Activated naive CD4-positive, alpha-beta T cell (primary cell): ENCODE measurements at places on chromosomes 12 and 14.

- DNase-seq: no peak
Measured at GRCh38 chr14:49550286-49551184, 35.6 kb downstream of the RPS29 start.

GRCh38 chr12:115201966-115202365 lies 518.0 kb upstream of the TBX3 start:
- DNase-seq: no peak

GRCh38 chr12:40107803-40108620 lies 2.1 kb upstream of the SLC2A13 start:
- no peak for DNase-seq

- DNase-seq: no peak
Measured at GRCh38 chr12:108430245-108430644, 84.8 kb upstream of the FICD start.

- no peak for DNase-seq
Measured at GRCh38 chr14:68418174-68419118, 374.4 kb downstream of the ZFP36L1 start.

- no peak for DNase-seq
Measured at GRCh38 chr12:75549989-75550388, 38.6 kb upstream of the KRR1 start.

- DNase-seq: no peak
Measured at GRCh38 chr14:95462491-95462890, 54.0 kb downstream of the SYNE3 start.

DNA sequence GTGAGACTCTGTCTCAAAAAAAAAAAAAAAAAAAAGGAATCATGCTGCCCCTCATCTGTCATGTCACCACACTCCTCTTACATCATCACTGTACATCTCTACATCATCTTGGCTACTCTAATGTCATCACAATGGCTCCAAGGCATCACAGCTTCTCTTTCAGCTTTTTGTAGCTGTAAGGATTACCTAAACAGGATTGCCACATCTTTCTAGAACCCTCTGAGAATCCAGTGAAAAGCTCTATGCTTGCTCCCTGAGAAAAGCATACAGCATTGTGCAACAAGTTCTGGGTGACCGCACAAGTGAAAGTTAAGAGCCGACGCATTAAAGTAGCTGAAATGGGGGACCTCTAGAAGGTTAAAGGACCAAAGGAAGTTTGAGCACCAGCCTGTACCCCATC lies 272.5 kb downstream of the C12orf50 start:
- no peak for DNase-seq

- DNase-seq: peak; percentile 56
Measured at GRCh38 chr12:103495469-103496456, at the start of gene C12orf42. TSS of gene C12orf42 (minus strand) at chr12:103495968. CDS start at chr12:103478426, 17,542 bp downstream.

DNA sequence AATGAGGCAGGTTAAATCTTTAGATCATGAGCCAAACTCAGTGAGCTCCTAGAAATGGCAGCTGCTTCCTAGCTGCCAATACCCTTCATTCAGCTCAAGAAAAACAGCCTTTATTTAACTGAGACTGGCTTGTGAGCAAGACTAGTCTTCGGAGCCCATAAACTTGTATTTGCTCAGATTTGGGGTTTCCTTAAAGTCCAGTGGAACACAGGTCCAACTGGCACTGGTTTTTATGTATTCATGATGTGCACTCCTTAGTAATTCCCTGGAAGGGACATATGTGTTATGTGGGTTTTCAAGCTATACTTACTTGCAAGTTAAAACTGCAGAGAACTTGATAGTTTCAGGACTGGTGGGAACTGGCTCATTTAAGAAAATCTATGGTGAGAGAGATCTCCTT lies 380.1 kb upstream of the TMEM132C start:
- no peak for DNase-seq

DNA sequence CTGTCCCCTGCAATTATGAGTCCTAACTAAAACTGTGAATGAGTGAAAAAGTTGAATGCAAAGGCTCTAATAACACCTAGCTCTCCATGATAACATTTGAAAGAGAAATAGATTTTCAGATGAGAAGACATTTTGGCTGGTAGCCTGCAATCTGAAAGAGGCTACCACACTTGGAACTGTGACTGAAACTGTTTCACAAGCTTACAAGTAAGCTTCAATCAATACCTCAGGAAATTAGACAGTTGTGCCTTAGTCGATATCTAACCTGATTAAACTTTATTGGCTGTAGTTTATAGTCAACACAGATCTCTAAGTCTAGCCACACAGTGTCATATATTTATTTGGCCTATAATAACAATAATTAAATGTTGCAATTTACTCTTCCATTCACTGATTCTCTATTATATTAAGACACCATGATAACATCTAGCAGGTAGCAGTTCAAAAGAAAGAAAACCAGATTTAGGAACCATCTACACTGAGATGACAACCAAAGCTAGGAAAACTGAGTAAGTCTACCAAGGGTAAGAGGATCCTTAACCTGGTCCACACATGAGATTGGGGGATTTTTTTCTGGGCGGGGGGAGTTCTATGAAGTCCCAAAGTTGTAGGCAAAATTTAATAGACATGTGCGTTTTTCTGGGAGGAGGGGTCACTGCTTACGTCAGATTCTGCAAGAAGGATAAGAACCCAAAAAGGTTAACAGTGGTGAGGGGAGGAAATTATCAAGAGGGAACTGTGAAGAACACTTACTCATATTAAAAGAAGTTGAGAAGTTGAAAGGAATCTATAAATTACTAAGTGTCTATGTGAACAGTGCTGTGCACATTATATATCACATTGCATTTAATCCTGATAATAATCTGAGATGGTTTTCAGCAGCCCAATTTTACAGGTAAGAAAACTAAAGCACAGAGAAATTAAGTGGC lies 65.8 kb downstream of the NUMB start:
- DNase-seq: no peak

DNA sequence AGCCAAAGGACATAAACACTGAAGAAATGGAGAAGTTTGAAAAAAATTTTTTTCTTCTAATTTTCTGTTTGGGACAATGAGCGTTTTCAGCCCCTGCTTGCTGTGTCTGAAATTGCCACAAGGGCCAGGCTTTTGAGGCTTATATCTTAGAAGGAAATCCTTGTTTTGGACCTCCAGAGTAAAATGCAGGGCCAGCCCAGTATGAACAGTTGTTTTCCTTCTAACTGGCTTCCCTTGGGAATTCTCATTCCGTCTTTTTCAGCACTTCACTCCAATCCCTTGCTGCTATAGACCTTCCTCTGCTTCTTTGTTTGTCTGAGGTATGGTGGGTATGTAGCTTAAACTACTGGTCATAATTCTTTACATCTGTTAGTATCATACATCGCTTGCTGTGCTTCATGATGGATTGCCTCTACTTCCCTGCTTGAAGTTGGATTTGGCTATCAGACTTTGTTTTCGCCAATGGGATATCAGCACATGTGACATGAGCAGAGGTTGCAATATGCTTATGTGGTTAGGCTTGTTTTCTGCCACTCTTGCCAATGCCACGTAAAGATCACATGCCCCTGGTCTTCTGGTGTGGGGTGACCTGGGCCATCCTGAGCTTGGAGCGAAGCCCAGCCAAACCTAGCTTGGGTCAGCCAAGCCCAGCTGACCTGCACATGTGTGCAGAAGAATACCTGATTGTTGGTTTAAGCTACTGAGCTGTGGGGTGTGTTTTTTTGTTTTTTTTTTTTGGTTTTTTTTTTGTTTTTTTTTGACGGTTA lies 64.7 kb downstream of the AVPR1A start:
- no peak for DNase-seq

GRCh38 chr12:6914947-6915788 lies 788 bp downstream of the ENO2 start:
- no peak for DNase-seq

GRCh38 chr12:131047789-131048610 lies 94.3 kb downstream of the ADGRD1 start:
- no peak for DNase-seq

DNA sequence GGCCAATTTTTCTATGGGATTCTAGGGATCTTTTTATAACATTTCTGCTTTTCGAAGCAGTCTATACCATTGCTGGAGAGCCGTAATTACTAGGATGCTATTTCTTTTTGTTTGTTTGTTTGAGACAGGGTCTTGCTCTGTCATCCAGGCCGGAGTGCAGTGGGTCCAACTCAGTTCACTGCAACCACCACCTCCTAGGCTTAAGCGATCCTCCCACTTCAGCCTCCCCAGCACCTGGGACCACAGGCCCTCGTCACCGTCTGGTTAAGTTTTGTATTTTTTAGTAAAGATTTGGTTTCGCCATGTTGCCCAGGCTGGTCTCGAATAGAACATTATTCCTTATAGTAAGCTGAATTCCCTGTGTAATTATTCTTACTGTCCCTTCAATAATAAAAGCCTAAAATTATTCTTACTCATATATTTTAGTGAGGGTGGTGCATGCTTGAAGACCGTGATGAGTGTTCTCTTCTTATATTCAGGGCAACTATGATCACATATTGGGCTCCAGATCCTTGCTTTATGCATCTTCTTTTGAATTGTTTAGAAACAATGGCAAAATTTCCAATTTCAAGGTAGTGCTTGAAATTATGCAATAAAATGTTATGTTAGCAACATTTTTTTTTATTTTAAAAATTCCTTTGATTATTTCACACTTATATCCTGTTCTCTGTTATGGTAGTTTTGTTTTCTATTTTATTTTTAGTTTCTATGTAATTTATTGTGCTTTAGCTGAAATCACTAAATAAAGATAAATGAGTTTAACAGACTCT lies 66.2 kb downstream of the CRADD start:
- no peak for DNase-seq

GRCh38 chr14:70982200-70982599 lies 74.9 kb downstream of the PCNX1 start:
- DNase-seq: no peak

- no peak for DNase-seq
Measured at GRCh38 chr12:124682425-124683151, 115.2 kb upstream of the NCOR2 start.

DNA sequence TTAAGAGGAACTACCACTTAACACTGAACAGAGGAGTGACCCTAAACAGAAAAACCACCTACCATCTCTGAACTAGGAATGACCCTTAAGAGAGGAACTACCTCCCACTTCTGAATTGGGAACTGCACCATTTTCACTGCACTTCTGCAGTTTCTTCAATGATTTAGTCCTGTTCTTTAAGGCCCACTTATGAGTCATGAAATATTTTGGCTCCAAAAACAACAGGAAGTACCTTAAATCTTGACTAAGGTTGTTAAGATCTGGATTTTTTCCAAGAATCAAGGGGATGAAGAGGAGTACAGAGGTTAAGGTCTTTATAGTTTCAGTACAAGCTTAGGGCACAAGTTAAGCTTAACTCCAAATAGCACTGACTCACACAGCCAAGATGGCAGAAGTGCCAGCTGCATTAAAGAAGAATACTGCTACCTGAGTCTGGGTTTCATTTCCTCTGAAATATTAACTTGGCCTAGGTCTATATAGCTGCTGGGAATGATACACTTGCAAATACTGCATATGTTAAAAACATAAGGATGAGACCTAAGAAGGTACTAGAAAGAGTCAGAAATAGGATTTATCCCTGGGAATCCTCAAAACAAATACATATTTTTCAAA lies 4.2 kb downstream of the NPC2 start:
- no peak for DNase-seq

- no peak for DNase-seq
Measured at GRCh38 chr12:131776237-131776889, 51.8 kb upstream of the MMP17 start.

DNA sequence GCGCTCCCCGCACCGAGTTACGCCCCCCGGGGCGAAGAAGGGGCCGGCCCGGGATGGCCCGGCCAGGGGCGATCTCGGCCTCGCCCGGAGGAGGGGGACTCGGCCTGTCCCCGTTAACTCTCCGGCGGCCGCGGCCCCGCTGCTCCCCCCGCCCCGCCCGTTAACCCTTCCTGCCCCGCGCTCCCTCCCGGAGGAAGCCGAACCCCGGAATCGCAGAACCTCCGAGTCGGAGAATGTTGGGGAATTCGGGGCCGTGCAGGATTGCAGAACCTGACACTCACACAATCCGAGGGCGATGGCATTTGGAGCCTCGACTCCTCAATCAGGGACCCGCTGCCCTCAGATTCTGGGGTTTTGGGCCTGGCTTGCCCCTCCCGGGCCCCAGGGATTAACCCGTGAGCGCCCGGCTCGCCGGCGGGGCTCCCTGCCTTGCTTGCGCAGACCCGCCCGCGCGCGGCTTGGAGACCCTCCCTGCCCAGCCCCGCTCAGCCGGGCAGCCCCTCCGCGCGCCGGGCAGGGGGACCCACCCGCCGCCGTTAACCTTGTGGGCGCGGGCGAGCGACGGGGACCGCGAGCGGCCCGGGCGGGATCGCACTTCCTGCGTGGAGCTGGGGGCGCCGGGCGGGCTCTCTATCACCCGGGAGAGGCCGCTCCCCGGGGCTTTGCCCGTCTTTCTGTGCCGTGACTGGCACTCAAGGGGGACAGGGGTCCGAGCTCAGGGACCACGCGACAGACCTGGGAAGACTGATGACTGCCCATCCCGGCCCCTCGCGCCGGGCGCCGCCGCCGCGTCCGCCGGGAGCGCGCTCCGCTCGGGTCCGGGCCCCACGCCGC lies 18.8 kb downstream of the BEGAIN start:
- DNase-seq: no peak

DNA sequence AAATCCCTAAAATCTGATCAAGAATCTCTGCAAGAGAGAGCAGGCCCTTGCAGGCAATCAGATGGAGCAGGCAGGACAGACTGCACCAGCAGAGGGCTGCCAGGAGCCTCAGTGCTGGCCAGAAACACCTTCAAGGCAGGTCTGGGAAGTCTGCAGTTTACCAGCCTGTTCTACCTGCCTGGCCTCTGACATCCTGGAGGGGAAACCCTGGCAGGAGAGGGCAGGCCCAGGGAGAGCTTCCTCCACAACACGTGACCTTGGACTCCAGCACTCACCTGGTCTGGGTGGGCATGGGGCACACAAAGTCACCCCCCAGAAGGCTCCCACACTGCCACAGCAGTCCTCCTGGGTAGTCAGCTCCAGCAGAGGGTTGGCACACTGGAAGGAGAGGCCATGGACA lies 56.0 kb downstream of the ISCA2 start:
- DNase-seq: no peak

DNA sequence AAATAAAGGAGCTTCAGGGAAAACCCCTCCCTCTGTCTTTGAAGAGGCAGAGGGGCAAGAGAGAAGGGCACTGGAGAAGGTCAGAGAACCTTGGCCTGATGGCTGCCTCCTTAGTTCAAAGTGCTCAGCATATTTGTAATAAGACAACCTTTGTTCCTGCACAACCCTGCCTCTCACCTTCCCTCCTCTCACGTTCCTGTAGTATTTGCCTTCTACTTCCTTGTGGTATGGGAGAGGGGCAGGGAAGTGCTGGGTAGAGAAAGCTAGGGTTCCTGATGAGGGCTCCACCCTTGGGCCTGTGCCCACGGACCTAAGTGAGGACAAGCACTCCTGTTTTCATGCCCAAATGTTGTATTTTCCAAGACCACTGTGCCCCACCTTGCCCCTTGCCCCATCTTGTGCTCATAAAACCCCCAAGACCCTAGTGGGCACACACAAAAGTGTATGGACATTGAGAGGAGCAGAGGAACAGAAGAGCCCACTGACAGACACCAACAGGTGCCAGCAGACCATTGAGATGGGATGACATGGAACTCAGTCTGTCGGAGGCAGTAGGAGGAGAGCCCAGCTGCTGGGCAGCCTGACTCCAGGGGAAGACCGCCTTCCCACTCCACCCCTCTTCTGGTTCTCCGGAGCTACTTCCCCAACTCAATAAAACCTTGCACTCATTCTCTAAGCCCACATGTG lies 261.5 kb upstream of the CCDC196 start:
- no peak for DNase-seq
